ENCODE measurements at places on chromosomes 5 and 9.
A peak's percentile ranks its signal among the peaks of the same experiment; 100 is the strongest.

DNA sequence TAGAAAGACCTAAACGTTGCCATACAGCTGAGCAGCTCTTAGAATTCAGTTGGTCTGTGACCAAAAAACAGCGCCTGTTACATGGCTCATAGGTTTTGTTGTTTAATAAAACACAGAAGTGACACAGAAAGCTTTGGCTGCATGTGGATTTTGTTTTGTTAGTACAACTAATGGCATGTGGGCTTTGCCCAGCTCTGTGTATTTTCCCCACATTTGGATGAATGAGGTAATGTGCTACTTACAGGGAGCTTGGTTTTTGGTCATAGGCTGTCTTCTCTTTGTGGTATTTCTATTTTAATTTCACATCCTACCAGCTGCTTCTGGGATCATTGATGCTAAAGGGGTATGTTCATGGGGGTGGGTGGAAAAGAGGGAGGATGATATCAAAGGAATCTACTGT, 37.0 kb upstream of the POU4F3 start:
- DNase-seq: no peak

- no peak for DNase-seq
These were observed 172.8 kb upstream of the PANK3 start for GRCh38 chr5:168752012-168752411.

DNA sequence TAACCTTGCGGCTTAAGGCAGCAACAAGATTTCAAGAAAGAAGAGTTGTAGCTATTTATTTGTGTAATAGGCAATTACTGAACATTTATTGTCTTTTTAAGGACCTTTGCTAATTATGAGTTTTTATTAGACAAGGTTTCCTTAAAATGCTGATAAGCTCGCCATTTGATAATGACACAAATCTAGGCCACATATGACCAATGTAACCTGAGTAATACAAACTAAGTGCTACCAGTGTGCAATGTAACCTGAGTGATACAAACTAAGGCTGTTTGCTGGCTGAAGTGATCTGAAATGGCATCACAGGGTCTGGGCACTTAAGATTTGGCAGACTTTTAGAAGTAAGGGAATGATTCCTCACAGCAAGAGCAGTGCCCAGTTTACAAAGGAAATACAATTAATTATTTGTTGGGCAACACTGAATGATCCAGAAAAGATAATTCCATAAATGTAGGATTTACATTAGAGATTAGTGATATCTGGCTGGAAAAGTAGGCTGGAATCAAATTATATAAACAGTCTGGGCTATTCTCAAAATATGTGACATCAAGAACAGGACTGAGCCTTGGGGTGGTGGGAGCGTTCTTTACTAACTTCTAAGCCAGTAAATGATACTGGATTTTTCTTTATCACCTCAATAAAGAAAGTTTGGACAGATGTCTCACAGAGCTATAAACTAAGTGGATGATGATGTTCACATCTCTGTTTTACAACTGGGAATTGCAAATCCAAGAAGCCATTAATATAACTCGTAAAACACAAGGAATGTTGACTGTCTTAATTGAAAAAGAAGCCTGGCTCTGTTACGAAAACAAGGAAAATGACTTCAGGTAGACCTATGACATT, 54.8 kb downstream of the MRPS27 start:
- no peak for DNase-seq

DNA sequence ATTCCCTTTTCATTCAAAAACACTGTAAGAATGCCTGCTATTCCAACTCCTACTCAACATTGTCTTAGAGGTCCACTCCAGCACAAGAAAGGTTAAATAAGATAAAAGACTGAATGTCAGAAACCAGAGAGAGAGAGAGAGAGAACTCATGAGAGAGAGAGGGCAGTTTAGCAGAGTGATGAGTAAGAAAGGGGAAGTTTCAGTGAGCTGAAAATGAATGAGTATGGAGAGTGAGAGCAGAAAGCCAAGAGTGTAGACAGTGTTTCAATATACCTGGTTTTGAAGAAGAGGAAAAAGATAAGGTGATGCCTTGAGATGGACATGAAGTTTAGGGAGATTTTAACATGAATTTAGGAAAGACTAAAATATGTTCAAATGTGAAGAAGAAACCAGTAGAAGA, 528.0 kb upstream of the SEMA6A start:
- DNase-seq: no peak

DNA sequence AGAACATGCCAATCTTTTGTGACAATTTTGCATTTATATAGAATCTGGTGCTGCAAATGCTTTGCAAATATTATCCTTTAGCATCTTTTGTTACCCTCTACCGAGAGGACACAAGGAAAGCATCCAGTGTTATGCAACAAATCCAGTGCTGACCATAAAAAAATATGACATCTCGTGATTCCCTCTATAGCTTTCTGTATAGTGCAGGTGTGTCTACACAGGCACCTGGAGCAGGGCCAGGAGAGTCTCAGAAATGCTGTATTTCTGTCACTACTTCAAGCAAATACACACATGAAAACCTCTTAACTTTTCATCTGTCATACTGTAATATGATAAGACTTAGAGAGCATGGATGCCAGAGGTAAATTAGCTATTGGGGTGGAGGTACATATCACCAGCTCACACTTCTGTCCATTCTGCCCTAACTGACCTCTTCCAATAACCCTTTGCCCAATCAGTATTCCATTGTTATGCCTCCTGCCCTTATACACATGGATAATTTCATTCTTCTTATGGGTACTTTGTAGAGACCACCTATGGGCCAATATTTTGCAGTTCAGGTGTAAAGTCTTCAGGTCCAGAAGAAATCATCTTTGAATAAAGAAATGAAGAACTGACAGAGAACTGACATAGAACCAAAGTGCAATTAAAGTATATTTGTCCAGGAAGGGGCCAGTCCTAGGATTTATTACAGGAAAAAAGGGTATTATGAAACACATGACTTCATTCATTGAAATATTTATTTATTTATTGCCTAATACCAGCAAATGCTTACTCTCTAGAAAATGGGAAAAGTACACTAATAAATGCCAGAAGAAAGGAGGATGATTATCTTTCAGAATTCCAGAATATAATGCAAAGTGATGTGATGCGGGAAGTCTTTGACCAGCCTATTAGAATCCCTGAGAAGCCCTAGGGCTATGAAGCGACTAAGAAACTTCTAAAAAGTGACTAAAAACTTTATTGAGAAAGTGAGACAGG, 106.5 kb downstream of the EPB41L4A start:
- DNase-seq: no peak

- no peak for DNase-seq
These were observed 27.8 kb upstream of the CSF1R start for GRCh38 chr5:150114102-150114641.

- peak; percentile 91 for DNase-seq
These were observed at the start of gene ATOX1 for GRCh38 chr5:151758430-151759241. Gene ATOX1 (minus strand): TSS chr5:151758631. CDS start chr5:151758551, 80 bp downstream.

DNA sequence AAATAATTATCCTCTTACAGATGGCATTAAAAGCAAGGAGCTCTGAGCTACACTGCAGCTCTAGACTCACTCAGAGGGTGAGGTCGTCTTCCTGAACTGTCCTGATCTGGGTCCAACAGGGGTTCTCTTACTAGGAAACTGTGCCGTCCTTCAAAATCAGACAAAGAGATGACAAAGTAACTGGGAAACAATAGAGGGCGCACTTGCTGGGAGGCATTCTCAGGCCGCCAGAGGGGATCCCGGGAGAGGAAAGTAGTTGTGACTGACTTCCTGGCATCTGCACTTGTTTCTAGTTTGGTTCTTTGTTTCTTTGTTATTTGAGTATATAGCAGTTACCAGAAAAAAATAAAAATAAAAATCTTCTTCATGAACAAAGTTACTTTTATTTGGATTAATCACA, 142.9 kb upstream of the MSX2 start:
- no peak for DNase-seq

GRCh38 chr9:87089929-87090328, 142.6 kb upstream of the GAS1 start:
- no peak for DNase-seq

GRCh38 chr5:140590861-140591260, 26.2 kb downstream of the SLC35A4 start:
- DNase-seq: no peak

- DNase-seq: no peak
These were observed 79.8 kb upstream of the CAST start for GRCh38 chr5:96582343-96582742.

DNA sequence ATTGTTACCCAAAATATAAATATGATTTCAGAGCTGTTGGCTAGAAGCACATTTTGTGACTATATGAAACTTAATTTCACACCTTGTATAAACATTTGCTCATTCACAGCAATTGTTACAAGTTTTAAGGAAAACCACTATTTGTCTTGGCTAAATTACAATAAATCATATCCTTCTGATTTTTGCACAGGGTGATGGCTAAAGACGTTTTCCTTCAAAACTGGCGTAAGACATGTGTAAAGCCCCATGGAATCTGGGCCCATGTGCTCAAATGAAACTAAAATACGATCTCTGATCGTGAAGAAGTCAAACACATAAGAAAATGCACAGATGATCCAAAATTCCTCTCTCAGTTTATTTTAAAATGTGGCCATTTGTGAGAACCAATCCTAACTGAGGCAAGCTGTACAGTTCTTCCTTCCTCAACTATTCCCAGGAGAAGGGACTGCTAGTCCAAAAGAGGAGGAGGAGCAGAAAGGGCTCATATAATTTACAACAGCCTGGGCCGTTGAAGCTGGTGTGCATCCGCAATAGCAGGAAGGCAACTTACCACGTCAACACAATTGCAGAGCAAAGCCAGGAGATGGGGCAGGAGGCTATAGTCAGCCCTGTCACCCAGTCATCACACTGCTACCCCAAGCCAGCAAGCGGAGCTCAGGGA, 98.4 kb downstream of the MED27 start:
- no peak for DNase-seq

DNA sequence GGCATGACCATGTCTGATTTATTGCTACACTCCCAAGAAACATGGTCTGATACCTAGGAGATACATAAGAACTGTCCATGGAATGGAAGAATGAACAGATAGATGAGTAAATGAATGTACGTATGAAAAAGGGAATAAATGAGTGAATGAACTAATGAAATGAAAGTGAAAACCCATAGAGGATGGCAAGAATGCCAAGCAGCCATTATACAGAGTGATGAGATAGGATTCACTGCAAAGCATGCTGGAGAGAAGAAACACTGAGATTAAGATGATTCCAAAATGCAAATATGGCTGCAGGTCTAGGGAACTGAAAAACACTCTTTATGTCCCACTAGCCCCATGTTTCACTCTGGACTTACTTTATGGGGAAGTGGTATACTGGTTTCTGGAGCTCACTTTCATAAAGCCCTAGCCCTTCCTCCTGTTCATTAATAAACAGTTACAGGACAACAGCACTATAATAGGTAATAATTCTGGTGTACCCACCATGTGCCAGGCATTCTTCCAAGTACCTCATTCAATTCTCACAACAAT, 170.3 kb upstream of the RAD23B start:
- DNase-seq: no peak

DNA sequence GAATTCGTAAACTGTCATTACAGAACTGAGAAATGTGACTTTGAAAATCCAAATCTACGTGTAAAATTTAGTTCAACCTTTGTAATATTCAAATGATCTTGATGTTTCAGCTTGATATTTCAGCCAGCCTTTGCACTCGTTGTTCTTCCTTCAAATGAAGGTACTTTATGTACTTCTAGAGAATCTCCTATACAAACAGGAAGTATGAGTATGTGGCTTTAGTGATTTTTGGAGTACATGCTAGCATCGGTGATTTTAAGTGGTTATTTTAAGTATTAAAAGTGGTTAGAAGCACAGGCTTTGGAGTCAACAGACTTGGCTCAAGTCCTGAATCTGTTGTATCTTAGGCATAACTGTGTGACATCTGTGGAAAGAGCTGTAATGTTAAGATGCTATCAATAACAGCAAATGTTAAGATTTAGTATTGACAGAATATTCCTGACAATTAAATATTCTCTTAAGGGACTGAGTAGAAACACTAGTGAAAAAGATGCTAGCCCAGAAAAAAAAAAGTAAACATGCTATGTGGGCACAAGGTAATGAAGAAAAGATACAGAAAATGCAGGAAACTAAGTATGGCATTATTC, 398.0 kb downstream of the ADGRV1 start:
- DNase-seq: no peak

- no peak for DNase-seq
These were observed 26.0 kb upstream of the SEMA4D start for GRCh38 chr9:89523948-89524347.

GRCh38 chr9:117783828-117784227, 79.6 kb downstream of the TLR4 start:
- no peak for DNase-seq

DNA sequence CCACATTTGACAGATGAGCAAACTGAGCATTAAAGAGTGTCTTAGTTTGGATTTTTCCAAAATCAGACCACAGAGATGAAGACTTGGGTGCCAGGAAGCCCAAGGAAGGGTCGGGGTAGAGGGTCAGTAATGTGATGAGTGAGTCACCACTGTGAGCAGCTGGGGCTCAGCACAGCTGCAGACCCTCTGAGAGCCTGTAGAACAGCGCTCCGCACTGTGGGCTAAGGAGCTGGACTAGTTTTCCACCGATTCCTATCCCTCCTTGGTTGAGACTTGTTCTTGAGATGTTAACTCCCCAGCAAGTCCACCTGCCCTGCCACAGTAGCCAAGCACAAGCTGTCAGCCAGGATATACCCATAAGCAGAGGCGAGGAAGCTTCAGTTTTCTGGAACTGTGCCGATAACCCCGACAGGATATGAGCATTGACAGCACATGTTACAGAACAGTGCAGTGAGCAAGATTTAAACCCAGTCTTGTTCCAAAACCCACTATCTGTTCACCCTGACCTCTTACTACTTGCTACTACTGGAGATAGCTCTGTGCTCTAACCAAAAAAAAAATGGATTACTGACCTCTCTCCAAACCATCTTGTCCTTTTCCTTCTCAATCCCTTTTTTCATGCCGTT, 31.8 kb downstream of the EGFLAM start:
- no peak for DNase-seq

DNA sequence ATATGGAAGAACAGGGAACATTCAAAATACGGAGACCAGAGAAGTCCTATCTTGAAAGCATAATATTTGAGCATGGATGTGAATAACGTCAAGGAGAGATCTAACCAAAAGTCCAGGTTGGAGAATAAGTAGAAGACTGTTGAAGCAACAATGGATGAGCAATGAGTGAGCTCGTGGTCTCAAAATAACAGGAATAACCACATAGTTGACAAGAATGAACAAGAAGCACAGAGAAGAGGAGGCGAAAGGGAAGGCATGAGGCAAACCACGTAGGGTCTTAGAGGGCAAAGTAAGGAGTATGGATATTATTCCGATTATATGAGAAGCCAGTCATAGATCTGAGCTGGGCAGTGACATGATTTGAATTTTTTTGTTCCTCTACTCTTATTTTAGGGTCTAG, 710.2 kb downstream of the BRINP1 start:
- DNase-seq: no peak
